MCF 10A (cell line): ENCODE measurements at places on chromosomes 6 and 20.
A peak's percentile ranks its signal among the peaks of the same experiment; 100 is the strongest.

DNA sequence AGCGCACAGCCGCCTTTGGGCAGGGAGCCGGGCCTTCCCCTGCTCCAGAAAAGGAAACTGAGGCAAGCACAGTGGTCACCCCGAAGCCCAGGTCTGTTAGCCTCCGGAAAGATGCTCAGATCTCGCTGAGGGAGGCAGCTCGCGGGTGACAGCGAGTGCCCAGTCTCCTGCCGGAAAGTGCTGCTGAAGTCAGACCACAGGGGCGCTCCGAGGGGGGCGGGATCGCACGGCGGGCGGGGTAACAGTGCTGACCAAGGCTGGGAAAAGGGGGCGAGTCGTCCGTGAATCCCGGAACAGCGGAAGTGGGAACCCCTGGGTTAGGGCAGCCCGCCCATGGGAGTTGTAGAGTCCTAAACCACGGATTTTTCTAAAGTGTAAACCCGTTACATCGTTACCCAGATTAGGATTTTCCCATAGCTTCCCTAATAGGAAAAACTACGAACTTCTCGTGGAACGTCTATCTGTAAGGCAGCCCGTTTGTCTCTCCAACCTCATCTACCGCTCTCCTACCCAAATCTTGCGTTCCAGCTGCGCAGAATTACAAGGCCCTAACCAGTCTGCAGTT lies 504 bp downstream of the VPS16 start:
- H3K36me3 ChIP-seq = peaks cover 13% of the 10 kb centered on the region
- H3K4me1 ChIP-seq = peaks cover 12% of the 10 kb centered on the region
- H3K4me3 ChIP-seq = peak overlapping the region; percentile 82
- no peak for DNase-seq
- peak overlapping the region; percentile 33 for H3K27ac ChIP-seq

GRCh38 chr6:22349528-22349927 lies 52.7 kb upstream of the PRL start:
- H3K4me3 ChIP-seq = no peak overlapping the region
- H3K4me1 ChIP-seq = no peaks in the 10 kb centered on the region
- no peaks in the 10 kb centered on the region for H3K36me3 ChIP-seq

DNA sequence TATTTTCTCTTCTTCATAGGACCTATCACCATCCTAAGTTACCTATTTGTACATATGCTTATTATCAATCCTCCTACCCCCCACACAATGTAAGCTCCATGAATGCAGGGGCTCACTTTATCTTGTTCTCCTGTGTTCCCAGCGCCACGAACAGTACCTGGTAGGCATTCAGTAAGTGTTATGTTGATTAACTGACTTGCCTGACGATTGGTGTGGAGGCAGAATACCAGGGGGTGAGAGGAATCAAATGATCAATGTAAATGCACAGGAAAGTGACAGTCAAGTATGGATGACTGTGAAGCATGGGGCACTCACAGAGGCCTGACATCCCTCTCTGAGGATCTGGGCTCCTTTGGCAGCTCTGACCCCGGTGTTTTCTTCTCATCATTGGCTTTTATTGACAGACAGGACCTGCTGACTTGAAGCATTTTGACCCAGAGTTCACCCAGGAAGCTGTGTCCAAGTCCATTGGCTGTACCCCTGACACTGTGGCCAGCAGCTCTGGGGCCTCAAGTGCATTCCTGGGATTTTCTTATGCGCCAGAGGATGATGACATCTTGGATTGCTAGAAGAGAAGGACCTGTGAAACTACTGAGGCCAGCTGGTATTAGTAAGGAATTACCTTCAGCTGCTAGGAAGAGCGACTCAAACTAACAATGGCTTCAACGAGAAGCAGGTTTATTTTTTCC lies 6.1 kb upstream of the IFT52 start:
- peak; percentile 9 for DNase-seq
- H3K4me3 ChIP-seq = no peak overlapping the region
- H3K27me3 ChIP-seq = no peaks in the 10 kb centered on the region

DNA sequence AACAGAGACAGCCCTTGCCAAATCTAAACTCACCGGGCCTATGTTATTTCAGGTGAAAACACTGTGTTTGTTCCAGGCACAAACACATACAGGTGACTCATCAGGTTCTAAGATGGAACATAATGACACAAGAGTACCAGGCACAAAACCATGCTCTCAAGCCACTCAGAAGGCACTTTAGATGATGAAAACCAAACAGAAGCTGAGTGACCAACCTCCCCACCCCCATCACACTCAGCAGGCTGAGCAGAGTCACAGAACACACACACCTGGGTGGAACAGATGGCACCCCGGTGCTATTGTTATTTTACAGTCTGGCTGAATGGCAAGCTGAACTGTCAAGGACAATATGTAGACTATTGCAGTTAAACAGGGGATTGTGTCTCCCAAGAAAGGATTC lies 20.6 kb upstream of the NKX2-2 start:
- H3K4me1 ChIP-seq = no peaks in the 10 kb centered on the region
- H3K36me3 ChIP-seq = no peaks in the 10 kb centered on the region
- no peak overlapping the region for H3K27ac ChIP-seq
- no peak for DNase-seq
- H3K27me3 ChIP-seq = no peaks in the 10 kb centered on the region
